ENCODE measurements at places on chromosomes 1 and 21.

GRCh38 chr1:183593356-183593755 is 3.1 kb upstream of the NCF2 start:
- DNase-seq, result no peak

GRCh38 chr1:116854403-116854690 is 55.4 kb upstream of the PTGFRN start:
- DNase-seq, result no peak

- DNase-seq, result no peak
Measured at GRCh38 chr1:194252199-194252598, 1065.8 kb upstream of the B3GALT2 start.

DNA sequence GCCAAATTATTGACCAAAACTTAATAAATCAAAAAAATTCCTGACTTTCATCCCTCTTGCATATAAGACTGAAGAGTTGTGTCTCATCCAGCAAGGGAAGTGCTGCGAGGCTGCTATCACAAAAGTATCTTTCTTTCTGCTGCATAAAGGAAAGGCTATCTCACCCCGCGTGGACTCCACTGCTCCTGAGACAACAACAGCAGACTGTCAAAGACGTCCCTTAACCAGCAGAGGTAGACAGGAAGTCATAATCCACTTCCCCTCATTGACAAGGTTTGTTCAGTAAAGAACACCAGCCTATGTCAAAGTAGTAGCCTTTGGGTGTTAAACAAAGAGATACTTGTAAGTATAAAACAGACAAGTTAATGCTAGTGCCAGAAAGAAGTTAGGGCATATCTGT is 29.4 kb downstream of the VPS26C start:
- no peak for DNase-seq

DNA sequence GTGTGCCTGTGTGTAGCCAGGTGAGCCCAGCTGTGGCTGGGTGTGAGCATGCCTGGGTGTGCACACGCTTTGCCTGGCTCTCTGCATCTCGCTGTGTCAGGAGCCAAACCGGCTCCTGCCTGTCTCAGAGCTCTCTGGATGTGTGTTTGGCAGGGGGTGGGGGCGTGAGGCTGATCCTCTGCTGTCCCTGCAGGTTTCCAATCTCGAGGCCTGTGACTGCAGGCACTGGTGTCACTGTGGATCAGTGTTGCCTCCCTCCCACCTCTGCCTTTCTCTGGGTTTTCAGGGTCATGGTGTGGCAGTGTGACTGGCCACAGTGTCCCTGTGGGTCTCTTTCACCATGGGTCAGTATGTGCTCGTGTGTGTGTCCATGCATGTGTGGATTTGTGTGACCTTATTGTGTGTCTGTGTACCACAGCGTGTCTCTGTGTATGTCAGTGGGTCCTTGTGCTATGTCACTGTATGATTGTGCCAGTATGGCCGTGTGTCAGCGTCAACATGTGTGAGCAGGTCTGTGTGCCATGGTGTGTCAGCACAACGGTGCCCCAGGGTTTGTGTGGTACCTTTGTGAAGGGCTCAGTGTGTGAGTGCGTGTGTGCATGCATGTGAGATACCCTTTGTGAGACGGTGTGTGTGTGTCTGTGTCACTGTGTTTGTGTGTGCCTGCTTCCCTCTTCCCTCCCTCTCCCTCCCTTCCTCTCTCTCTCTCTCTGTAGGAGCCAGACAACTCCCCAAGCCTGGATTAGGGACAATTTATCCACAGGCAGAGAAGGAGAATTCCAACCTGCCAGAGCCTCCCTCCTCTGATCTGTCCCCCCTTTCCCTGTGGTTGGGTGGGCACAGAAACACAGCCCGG is 43.4 kb downstream of the AHDC1 start:
- no peak for DNase-seq
